Breast epithelium (tissue), 4 donors: ENCODE measurements at places on chromosomes 5 and 9. TPM values are rescaled to one million over a fixed set of nuclear protein-coding genes. Genes with fewer than 3 reads are reported as not detected.

DNA sequence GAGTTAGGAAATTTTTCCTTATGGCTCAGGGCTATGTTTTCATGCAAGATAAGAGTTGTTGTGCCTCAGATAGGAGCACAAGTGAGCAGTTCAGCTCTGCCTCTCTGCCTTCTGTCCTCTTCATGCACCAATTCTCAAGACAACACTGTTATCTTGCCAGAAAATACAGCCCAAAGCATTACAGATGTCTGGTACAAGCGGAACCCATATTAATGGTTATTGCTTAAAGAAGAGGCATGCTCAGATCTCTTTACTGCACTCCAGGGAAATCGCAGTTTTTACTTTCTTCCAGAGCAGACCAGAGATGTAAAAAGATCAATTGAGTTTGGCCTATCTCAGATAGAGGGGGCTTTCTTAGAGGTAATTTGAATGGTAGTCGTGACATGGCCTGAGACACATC, 361.6 kb upstream of the WWC1 start:
- no peak for DNase-seq
- H3K4me3 ChIP-seq, result no peak overlapping the region
- H3K36me3 ChIP-seq, result no peaks in the 10 kb centered on the region

DNA sequence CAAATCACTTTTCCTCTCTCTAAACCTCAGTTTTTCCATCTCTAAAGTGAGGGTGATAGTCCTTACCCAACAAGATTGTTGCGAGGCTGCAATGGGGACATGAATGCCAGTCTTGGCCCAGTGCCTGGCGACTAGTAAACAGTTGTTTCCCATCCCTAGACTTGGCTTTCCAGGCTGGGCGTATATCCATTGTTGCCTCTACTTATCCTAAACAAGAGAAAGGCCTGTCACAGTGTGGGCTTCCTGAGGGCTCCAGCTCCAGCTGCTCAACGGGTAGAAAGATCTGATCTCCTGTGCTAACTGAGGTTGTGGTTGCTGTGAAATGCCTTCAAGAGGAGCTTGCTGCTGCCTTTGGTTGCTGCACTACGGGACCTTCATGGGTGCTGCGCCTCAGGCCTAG, 142.0 kb downstream of the NSG2 start:
- no peak for DNase-seq
- H3K4me3 ChIP-seq, result no peak overlapping the region
- H3K27ac ChIP-seq, result no peak overlapping the region
- H3K36me3 ChIP-seq, result no peaks in the 10 kb centered on the region
- no peaks in the 10 kb centered on the region for H3K4me1 ChIP-seq

DNA sequence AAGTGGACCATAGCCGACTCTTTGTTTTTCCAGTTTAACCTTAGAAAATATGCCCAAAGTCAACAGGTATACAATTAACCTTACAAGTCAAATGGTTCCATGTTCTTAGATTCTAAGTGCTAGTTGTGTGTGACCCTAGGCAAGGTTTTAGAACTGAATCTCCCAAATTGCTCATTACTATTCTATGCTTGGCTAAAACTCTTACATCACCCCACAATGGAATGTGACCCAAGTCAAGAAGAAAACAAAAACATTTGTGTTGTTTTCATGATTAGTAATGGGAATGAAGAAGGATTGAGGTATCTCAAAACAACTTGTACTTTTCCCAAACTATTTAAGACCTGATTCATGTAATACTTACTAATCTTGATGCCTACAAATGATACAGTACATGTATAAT, 159.2 kb downstream of the ARRDC3 start:
- no peak overlapping the region for H3K4me3 ChIP-seq
- H3K27me3 ChIP-seq, result no peaks in the 10 kb centered on the region
- no peak overlapping the region for H3K27ac ChIP-seq

DNA sequence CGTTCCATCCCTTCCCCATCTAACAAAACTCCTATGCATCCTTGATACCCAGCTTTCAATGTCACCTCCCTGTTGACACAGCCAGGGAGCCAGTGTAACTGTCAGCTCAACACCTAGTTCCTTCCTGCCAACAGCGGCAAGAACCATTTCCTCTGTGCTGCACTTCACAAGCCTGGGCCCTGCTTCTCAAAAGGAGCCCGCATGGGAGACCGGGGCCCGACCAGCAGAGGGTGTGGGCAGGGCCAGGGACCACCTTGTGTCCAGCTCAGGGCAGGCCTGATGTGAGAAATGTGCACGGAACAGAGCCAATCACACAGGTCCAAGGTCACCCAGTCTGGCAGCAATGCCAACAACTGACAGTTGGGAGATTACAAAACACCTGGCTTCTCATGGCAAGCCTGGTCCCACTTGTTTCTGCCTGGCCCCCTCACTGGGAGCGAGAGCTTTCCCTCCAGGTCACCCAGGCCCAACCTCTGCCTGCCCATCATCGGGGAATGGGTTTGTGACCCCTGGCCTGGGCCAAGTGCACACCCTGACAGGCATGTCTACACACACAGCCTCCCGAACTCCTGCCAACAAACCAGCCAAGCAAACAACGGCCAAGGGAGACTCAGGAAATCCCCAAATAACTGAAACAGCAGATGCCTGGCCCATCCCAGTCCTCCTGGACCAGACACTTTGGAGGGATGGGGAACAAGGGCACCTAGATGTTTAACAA, 3.1 kb downstream of the RNF44 start:
- H3K4me3 ChIP-seq, result peak overlapping the region; percentile 78
- peak overlapping the region; percentile 98 for H3K27ac ChIP-seq
- peaks cover 23% of the 10 kb centered on the region for H3K4me1 ChIP-seq
- H3K36me3 ChIP-seq, result peaks cover 4% of the 10 kb centered on the region
- DNase-seq, result no peak

DNA sequence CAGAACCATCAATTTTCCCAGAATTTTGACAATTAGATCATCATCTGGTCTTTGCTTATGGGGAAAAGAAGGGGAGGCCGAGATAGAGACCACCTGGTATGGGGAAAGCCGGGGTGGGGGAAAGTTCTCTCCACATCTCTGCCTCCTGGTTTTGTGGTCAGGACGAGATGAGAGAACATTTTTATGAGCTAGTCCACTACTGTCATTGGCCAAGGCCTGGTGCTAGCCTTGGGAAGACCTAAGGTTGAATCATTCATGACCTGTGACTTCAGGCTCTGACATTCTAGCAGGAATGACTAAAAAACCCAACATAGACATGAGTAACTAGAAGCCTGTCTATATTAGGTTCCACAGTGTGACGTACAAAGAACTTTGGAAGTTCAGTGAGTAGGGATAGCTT, 135.2 kb downstream of the PTTG1 start:
- H3K27ac ChIP-seq, result no peak overlapping the region
- no peaks in the 10 kb centered on the region for H3K27me3 ChIP-seq
- H3K36me3 ChIP-seq, result no peaks in the 10 kb centered on the region
- H3K4me3 ChIP-seq, result no peak overlapping the region
- no peaks in the 10 kb centered on the region for H3K4me1 ChIP-seq

- H3K27ac ChIP-seq, result no peak overlapping the region
- DNase-seq, result no peak
- no peaks in the 10 kb centered on the region for H3K36me3 ChIP-seq
- no peaks in the 10 kb centered on the region for H3K27me3 ChIP-seq
These were observed 285.2 kb downstream of the CDH12 start for GRCh38 chr5:22567983-22568382.

GRCh38 chr9:93569621-93570174, 6.7 kb upstream of the PHF2 start:
- DNase-seq, result no peak
- H3K4me3 ChIP-seq, result no peak overlapping the region
- no peak overlapping the region for H3K27ac ChIP-seq
- no peaks in the 10 kb centered on the region for H3K27me3 ChIP-seq
- H3K36me3 ChIP-seq, result no peaks in the 10 kb centered on the region
- H3K4me1 ChIP-seq, result no peaks in the 10 kb centered on the region

- no peak overlapping the region for H3K27ac ChIP-seq
- no peak for DNase-seq
- H3K27me3 ChIP-seq, result no peaks in the 10 kb centered on the region
- no peaks in the 10 kb centered on the region for H3K36me3 ChIP-seq
- peaks cover 21% of the 10 kb centered on the region for H3K4me1 ChIP-seq
These were observed 6.9 kb downstream of the RGMB start for GRCh38 chr5:98780390-98780789.

DNA sequence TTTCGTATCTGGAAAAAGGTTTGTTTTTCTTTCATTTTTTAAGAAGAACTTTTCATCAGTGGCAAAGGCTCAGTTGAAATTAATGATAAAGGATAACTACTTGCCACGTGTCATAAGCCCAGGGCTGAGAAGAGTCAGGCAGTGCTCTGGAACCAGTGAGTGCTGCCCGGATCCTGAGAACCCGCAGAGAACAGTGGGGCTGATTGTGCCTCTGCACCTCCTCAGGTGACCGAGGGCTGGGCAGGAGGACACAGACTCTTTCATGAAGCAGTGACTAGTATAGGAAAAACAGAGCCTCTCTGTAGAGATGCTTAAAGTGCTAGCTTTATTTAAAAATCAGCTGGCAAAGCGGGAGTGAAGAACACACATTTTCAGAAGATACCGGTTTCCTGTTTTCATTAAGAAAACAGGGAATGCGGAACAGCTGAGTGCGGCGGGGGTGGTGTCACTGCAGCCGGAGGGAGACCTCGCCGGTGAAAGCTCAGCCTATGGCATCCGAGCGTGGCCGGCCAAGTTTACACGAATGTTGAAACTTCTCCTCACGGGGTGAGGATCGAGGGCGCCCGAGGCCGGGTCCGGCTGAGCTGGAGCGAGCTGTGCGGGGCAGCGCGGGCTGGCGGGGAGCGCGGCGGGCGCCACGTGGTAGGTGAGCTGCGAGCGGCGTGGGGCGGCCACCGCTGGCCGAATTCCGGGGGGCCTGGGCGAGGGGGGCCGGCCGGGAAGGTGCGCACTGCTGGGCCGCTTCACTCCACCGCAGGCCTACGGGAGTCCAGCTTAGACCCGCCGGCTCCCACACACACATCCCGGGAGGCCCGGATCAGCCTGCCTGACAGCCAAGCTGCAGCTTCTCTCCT, 134.7 kb upstream of the DMRT1 start:
- peak; percentile 67 for DNase-seq
- no peaks in the 10 kb centered on the region for H3K27me3 ChIP-seq
- H3K4me3 ChIP-seq, result peak overlapping the region; percentile 55
- no peaks in the 10 kb centered on the region for H3K36me3 ChIP-seq

- H3K36me3 ChIP-seq, result no peaks in the 10 kb centered on the region
- no peak overlapping the region for H3K27ac ChIP-seq
- no peaks in the 10 kb centered on the region for H3K4me1 ChIP-seq
- no peak overlapping the region for H3K4me3 ChIP-seq
These were observed 22.0 kb upstream of the CEMIP2 start for GRCh38 chr9:71790296-71790695.

GRCh38 chr5:82676661-82677060, 398.5 kb upstream of the RPS23 start:
- H3K27me3 ChIP-seq, result no peaks in the 10 kb centered on the region
- no peak for DNase-seq
- H3K4me3 ChIP-seq, result no peak overlapping the region
- no peak overlapping the region for H3K27ac ChIP-seq

DNA sequence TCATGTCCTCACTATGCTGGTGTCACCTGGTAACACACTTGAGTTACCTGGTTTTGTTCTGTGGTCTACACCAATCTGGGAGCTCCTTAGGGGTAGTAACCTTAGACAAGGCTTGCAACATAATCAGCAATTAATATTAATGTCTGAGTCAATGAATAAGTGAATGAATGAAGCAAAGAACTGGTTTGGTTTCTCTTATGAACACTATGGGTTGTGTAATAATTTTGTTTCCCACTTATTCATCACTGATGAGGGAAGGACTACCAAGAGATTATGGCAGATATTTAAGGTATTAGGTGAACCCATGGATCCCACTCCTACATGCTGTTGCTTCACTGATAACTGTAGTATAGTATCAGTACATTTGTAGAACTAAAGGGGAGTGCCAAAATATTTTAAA, 116.0 kb downstream of the SLC12A2 start:
- H3K4me3 ChIP-seq, result no peak overlapping the region
- H3K4me1 ChIP-seq, result peaks cover 4% of the 10 kb centered on the region
- H3K27ac ChIP-seq, result no peak overlapping the region
- H3K27me3 ChIP-seq, result no peaks in the 10 kb centered on the region
- no peaks in the 10 kb centered on the region for H3K36me3 ChIP-seq

GRCh38 chr9:92725266-92725545, 39.4 kb downstream of the BICD2 start:
- no peak overlapping the region for H3K27ac ChIP-seq
- no peaks in the 10 kb centered on the region for H3K4me1 ChIP-seq
- DNase-seq, result no peak
- H3K4me3 ChIP-seq, result no peak overlapping the region
- H3K36me3 ChIP-seq, result no peaks in the 10 kb centered on the region

DNA sequence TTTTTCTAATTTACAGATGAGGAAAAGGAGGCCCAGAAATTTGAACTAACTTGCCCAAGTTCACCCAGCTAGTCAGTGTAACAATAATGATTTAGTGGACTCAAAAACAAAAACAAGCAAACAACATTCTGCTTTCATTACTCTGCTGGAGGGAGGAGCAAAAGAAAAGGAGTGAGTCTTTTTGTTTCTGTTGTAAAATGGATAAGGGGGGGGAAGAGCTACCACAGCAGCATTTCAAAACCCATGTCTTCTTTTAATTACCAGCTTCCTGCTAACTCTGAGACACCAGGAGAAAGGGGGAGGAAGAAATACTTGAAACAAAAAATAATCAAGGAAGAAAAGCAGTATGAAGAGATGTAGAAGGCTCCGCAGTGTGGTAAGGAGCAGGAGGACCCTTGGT, 39.2 kb upstream of the EQTN start:
- H3K27ac ChIP-seq, result peak overlapping the region; percentile 71
- H3K4me3 ChIP-seq, result no peak overlapping the region
- peaks cover 7% of the 10 kb centered on the region for H3K4me1 ChIP-seq
- no peak for DNase-seq
- H3K27me3 ChIP-seq, result no peaks in the 10 kb centered on the region

DNA sequence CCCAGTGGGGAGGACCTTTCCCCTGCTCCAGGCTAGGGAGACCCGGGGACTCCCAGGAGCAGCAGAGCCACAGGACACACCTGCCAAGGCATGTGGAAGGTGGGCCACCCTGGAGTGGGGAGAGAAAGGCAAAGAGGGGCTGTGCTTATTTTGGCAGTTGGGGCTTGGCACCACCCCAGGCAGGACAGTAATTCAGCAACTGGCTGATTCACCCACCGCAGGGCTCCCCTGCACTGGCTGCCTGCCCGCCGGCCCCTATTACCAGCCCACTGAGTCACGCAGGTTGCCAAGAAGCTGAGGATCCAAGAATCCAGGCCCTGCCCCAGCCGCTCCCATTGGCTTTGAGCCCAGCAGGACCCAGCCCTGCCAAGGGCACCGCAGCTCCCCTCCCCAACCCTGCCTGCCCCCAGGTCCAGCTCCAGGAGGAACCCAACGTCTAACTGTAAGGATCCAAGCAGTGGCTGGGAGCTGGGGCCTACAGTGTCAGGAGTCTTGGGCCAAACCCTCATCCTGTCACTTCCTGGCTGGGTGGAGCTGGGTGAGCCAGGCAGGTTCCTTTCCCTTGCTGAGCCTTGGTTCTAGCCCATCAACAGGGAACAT, 14.2 kb upstream of the RALGDS start:
- H3K36me3 ChIP-seq, result no peaks in the 10 kb centered on the region
- peaks cover 61% of the 10 kb centered on the region for H3K4me1 ChIP-seq
- peak; percentile 81 for DNase-seq
- no peaks in the 10 kb centered on the region for H3K27me3 ChIP-seq

PHYKPL gene
- total RNA-seq, result 63.4 TPM

ARL14EPL gene
- not detected for total RNA-seq

TMEM215 gene
- not detected for total RNA-seq

HMCN2 gene
- 0.98 TPM for total RNA-seq

LCN12 gene
- total RNA-seq, result 1.8 TPM

LECT2 gene
- total RNA-seq, result not detected

GPR151 gene
- not detected for total RNA-seq
